Natural killer cell (primary cell): ENCODE measurements at places on chromosomes 5 and 9. TPM values are rescaled to one million over a fixed set of nuclear protein-coding genes. Genes with fewer than 3 reads are reported as not detected.

DNA sequence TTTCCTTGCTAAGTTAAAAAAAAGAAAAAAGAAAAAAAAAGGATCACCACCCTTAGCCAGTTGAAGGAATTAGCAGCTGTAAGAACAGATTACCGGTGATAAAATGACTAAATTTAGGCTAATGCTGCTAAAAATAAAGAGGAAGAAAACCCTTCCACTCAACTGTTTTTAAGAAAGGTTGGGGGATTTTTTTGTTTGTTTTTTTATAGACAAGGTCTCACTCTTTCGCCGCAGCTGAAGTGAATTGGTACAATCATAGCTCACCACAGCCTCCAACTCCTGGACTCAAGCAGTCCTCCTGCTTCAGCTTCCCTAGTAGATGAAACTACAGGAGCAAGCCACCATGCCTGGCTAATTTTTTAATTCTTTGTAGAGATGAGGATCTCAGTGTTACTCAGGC lies 101.7 kb downstream of the SNCAIP start:
- H3K36me3 ChIP-seq, result no peaks in the 10 kb centered on the region
- no peak overlapping the region for H3K4me3 ChIP-seq
- no peak for DNase-seq

DNA sequence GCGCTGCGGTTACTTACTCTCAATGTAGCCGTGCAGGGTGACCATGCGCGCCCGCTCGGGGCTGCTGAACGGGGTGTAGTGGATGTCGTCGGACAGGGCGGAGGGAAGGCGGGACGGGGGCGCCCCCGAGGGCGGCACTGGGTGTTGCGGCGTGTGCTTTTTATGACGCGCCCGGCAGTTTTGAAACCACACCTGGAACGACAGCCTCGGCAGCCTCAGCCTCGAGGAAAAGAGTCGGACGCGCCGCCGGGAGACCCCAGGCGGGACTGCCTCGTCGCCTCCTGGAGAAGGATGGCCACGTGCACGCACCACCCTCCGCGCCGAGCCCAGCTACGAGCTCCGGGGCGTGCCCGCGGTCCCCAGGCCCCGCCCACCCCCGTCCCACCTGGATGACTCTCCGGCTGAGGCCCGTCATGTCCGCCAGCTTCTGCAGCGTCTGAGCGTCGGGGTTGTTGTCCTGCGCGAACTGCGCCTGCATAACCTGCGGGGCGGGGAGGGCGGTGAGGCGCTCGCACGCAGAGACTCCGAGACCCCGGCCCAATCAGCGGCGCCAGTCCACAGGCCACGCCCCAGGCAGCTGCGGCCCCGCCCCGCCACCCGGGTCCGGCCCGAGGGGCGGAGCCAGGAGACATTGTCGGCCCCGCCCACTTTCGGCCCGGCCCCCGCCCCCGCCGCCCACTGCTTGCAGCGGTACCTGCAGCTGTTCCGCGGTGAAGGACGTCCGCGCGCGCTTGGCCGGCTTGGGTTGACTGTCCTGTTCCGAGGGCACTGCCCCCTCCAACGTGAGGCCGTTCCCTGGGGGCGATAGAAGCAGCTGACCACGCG lies 15.0 kb downstream of the LHX6 start:
- no peak overlapping the region for H3K27ac ChIP-seq
- no peaks in the 10 kb centered on the region for H3K36me3 ChIP-seq
- peaks cover 15% of the 10 kb centered on the region for H3K4me1 ChIP-seq
- H3K27me3 ChIP-seq, result peaks cover 23% of the 10 kb centered on the region
- peak; percentile 26 for DNase-seq
- H3K4me3 ChIP-seq, result peak overlapping the region; percentile 0

GRCh38 chr5:116872986-116873385 lies 298.4 kb upstream of the SEMA6A start:
- H3K36me3 ChIP-seq, result no peaks in the 10 kb centered on the region
- no peaks in the 10 kb centered on the region for H3K27me3 ChIP-seq
- no peaks in the 10 kb centered on the region for H3K4me1 ChIP-seq
- no peak overlapping the region for H3K27ac ChIP-seq
- no peak for DNase-seq

GRCh38 chr5:43020399-43020746 lies 19.7 kb downstream of the ANXA2R start:
- peak; percentile 61 for DNase-seq
- no peaks in the 10 kb centered on the region for H3K36me3 ChIP-seq
- H3K4me3 ChIP-seq, result peak overlapping the region; percentile 58
- no peaks in the 10 kb centered on the region for H3K27me3 ChIP-seq
- H3K27ac ChIP-seq, result peak overlapping the region; percentile 93

GRCh38 chr5:25020454-25020853 lies 375.7 kb upstream of the CDH10 start:
- no peak overlapping the region for H3K27ac ChIP-seq
- no peaks in the 10 kb centered on the region for H3K4me1 ChIP-seq
- H3K36me3 ChIP-seq, result no peaks in the 10 kb centered on the region
- H3K27me3 ChIP-seq, result no peaks in the 10 kb centered on the region
- no peak for DNase-seq

The CDK9 gene
- 207 TPM for total RNA-seq

The PRKAA1 gene
- 120 TPM for total RNA-seq
